ENCODE measurements at places on chromosomes 7 and 10.
A peak's percentile ranks its signal among the peaks of the same experiment; 100 is the strongest.

DNA sequence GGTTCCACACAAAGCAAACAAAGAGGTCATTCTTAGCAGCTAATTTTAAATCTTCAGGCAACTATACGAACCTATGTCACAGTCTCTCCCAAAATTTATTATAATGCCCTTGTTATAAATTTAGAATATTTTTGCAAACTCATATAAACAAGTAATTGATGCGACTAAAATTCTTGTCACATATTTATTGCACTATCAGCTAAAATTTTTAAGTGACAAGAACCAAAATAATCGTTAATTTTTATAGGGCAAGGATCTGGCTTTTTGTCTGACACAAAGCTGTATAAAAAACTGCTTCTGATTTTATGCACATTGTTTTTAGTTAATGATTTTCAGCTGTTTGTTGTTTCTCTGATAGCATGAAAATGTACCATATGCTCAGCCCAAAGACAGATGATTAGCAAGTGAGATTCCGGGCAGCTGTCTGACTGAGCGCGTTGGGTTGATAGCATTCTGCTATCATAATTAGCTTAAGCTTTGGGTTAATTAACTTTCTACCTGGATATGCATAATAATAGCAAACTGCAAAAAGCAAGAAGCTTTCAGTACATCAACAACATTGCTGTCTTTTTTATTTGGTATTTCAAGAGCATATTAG, 136.0 kb downstream of the MGMT start:
- DNase-seq = no peak

- no peak for DNase-seq
These were observed 41.4 kb downstream of the AFAP1L2 start for GRCh38 chr10:114362826-114363355.

DNA sequence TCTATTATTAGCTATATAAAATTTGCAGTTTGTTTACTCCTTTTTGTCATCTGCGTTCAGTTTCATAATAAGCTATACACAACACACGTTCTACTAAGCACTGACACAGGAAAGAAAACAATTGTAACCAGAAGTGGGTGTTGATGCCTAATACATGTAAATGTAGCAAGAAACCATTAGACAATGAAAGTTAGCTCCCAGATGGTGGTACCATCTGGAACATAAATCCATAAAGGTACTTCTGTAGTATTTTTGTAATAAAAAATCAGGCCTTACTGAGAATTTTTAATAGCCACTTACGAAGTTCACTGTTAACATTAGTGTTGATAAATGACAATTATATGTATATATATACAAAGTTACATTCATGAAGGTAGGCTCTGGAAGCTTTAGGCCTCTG, 194.7 kb downstream of the KCND2 start:
- DNase-seq = no peak

DNA sequence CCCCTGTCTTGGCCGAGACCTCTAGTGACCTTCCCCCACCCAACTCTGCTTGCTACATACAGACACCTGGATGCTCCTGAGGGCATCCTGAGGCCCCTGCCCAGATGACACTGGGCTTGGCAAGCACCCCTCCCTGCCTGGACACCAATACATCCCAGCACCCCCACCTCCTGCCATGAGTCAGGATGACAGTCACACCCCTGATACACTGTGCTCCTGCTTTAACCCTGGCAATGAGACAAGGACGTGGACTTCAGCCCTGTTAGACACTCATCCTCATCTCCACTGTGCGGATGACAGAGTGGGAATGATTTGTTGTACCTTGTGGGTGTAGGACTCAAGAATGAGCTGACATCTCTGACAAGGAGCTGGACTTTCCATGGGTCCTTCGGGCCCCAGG, 186.3 kb upstream of the ADCY1 start:
- DNase-seq = no peak

GRCh38 chr7:75813084-75813483, 522 bp downstream of the CCL24 start:
- no peak for DNase-seq

GRCh38 chr10:50439187-50439586, 184.6 kb downstream of the SGMS1 start:
- DNase-seq = no peak

GRCh38 chr10:103595933-103596726, 102.6 kb downstream of the NEURL1 start:
- no peak for DNase-seq

GRCh38 chr7:30970074-30970473, 6.3 kb downstream of the GHRHR start:
- DNase-seq = no peak

- DNase-seq = no peak
These were observed 11.8 kb downstream of the MET start for GRCh38 chr7:116683786-116684185.

GRCh38 chr10:79282388-79282787, 64.9 kb upstream of the PPIF start:
- no peak for DNase-seq

DNA sequence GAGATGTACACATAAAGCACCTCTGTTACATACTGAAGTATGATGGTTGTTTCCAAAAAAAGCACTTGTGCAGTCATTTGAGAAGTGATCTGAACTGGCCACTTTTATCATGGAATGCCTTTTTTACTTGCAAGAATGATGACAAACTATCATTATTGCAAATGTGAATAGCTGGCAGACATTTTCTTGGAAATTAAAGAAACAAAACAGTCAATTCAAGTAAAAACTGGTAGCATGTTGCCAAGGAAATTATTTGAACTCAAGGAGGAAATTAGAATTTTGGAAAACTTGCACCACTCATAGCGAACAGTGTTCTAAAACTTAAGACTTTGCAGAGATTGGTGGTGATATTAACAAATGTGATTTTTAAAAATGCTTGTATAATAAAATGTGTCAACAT, 6.6 kb downstream of the RHEB start:
- DNase-seq = no peak

- DNase-seq = no peak
These were observed 12.4 kb upstream of the PRKAR1B start for GRCh38 chr7:739455-739982.

GRCh38 chr10:113982296-113982695, 61.4 kb upstream of the ADRB1 start:
- DNase-seq = no peak

DNA sequence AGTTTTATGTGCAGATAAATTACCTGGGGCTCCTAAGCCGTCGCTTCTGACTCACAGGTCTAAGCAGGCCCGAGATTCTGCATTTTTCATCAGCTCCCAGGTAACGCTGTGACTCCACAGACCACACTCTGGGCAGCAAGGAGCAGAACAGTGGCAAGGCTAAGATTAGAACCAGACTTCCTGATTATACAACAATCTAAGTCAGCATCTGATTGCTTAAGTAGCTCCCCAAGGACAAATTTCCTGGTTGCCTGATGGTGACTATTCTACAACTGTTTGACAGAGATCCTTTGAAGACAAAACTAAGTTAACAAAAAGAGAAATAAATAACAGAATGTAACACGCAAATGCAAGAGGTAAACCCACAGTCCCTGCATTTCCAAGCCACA, 69.0 kb downstream of the CREB3L2 start:
- DNase-seq = no peak

DNA sequence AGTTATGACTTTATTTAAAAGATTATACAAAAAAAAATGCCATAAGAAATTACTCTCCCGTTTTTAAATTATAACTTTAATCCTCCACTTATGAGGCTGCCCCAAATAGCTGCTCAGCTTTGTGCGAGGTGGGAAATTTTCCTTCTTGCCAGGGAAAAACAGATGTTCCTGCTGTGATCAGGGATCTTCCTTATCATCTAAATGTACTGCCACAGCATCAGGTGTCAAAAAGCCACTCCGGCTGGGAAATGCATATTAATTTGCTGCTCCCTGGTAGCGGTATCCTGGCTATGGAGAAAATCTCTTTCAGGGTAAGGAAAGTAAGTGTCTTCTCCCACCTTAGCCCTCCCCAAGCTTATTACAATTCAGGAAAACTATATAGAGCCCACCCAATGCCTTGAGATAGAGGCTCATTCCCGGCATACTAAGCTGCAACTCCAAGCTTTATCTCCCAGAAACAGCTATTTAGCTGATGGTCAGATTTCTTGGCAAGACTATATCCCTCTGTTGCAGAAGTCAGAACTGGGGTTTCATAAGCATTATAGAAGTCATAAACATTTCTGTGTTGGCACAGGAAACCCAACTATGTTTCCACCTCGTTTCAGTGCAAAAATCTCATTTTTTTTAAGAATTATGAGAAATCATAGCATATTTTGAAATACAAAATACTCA, 360.4 kb downstream of the PARD3 start:
- DNase-seq = no peak

GRCh38 chr10:13450069-13450468, 78.7 kb downstream of the BEND7 start:
- DNase-seq = no peak

DNA sequence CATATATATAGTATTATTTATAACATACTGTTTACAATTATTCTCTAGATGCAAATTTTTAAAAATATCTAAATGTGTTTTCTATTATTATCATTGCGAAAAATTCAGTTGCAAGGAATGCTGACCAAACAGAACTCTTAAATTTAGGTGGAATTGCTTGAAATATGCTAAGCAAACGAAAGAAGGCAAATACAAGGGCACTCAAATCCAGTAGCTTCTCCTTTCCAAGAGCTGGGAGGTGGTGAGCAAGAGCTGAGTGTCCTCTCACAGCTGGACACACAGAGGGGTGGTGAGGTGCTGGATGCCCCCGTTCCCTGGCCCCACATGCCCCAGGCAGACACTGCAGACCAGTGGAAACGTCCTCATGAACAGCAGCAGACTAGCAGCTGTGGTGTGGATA, 166.0 kb downstream of the TAX1BP1 start:
- DNase-seq = no peak

DNA sequence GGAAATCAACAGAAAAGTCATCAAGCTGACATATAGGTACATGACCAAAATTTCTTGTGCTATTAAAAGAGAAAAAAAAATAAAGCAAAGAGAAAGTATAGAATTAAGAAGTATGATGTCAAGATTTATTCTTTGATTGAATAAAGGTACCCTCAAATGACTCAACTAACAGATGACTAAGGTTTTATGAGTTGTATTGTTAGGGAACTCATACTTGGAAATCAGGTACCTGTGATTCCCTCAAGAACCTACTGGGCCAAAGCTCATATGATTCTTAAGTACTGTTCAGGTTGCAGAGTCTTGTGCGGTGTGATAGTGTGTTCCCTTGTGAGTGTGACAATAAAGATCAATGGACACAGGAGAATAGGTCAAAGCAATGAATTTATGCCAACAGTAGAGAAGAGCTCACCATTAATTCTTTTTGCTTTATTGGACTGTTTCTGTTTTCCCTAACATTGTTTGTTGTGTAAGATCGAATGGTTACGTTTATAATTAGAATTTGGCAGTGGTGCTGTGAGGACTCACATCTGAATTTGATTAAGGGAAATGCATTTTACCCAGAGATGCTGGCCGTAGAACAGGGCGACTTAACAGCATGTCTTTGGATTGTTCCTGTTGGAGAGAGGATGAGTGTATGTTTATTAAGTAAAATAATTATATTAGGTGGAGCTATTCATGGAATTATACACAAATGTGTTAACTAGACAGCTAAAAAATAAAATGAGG, 293.2 kb upstream of the SEMA3D start:
- DNase-seq = no peak

- no peak for DNase-seq
These were observed 18.9 kb downstream of the LMOD2 start for GRCh38 chr7:123674399-123675180.

- no peak for DNase-seq
These were observed 251.4 kb upstream of the HABP2 start for GRCh38 chr10:113301342-113301984.

DNA sequence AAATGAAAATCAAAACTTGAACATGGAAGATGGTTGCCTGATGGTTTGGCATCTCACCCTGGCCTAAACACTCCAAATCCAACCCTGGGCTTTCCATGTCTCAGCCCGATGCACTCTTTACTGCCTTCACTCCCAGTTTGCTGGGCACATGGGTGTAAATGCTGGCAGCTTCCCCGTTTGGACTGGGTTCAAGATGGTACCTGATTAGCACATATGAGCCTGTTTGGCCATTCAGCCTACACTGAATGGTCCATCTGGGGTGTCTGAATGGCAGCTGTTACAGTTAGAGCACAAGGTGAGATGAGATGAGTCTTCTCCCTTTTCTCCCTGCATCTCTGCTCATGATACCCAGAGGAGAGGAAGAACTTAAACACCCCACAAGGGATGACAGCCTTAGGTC, 37.1 kb downstream of the ATXN7L1 start:
- no peak for DNase-seq

GRCh38 chr10:80429521-80429973, 21.2 kb downstream of the PRXL2A start:
- no peak for DNase-seq

DNA sequence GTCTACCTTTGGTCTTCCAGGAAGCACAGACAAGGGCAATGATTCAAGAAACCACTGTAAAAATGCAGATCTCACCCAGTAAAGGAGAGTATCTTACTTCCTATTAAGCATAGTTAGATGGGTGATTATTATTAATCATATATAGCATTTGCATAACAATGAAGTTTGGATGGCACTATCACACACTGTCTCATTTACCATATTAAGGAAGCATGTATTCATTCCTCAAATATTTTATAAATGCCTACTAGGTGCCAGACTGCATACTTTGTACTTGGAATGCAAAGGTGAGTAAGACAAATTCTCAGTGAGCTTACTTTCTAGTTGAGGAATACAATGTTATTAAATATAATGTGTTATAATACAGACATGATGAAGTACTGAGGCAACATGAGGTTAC, 53.9 kb upstream of the SKAP2 start:
- no peak for DNase-seq

- no peak for DNase-seq
These were observed 621.8 kb upstream of the FZD8 start for GRCh38 chr10:36263871-36264270.

DNA sequence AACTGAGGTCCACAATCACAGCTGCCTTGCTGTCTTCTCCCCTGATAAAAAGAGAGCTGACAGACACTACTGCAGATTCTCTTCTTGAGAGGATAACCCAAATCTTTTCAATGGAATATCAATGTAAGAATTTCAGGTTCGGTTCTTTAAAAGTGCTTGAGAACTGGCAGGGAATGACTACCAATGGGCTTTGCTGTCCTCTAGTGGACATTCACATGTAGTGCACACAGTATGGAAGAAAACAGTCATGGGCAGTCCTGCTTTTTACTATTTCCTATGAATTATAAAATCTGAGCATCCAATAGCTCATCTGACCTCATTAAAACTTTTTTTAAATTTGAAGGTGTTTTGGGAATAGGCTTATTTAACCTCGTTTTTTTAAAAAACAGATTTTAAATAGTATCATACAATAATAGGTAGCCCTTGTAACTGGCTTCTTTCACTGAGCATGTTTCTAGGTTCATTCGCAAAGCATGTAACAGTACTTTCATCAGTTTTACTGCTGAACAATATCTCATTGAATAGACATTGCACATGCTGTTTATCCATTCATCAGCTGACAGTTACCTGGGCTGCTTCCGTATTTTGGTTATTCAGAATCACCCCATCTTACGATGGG, 18.3 kb downstream of the FZD9 start:
- DNase-seq = peak; percentile 73

GRCh38 chr7:54811846-54812254, 52.8 kb upstream of the SEC61G start:
- DNase-seq = no peak

- no peak for DNase-seq
These were observed 136.2 kb upstream of the CTBP2 start for GRCh38 chr10:125296598-125296997.

Measured in hematopoietic multipotent progenitor cell treated with erythropoietin and hydrocortisone succinate and interleukin-3 and kit ligand, for 17 days (in vitro differentiated cells).